Activated effector memory CD4-positive, alpha-beta T cell treated with Interleukin-2 at 50 U/mL for 16 hours (primary cell): ENCODE measurements at places on chromosomes 7 and 10.

- no peak for DNase-seq
These were observed 172.4 kb upstream of the ZMIZ1 start for GRCh38 chr10:78896159-78896928.

GRCh38 chr7:29610086-29610485, 46.5 kb downstream of the PRR15 start:
- DNase-seq, result no peak

GRCh38 chr10:23364378-23364777, 19.8 kb upstream of the C10orf67 start:
- no peak for DNase-seq

GRCh38 chr7:137395420-137395819, 51.9 kb upstream of the PTN start:
- DNase-seq, result no peak

- DNase-seq, result no peak
These were observed 29.2 kb downstream of the SLC13A1 start for GRCh38 chr7:123170333-123171246.

DNA sequence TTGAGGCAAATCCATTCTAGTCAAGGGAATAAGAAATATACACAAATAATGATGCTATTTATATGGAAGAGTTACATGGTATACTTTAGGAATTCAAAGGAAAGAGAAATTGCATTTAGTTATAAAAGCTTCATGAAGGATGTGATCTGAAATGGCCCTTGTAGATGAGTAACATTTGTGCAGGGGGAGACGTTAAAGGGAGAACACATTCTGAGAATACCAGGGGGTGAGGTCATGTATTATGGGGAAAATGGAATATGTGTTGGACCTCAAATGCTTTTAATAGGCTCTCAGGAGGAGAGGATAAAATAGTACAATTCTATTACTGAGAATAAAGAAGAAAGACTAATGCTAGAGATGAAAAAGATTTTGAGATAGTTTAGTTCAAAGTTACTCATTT, 122.5 kb upstream of the NOBOX start:
- no peak for DNase-seq

GRCh38 chr7:134553976-134554375, 5.1 kb downstream of the AKR1B15 start:
- no peak for DNase-seq

DNA sequence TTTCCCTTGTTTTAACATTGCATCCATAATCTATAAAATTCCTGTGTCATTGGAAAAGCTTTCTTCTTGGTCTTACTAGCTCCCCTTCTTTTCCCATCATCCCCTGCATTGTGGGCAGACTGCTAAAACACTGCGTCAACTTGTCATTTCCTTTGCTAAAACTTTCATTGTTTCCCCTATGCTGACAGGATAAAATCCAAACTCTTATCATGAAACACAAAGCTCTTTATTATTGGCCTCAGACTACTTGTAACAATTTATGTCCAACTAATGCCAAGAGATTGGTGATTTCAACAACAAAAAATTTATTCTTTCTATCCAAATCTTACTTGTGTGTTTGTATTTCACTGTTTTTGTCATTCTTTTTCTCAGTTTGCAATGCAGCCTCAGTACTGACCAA, 339.1 kb downstream of the HGF start:
- DNase-seq, result no peak

DNA sequence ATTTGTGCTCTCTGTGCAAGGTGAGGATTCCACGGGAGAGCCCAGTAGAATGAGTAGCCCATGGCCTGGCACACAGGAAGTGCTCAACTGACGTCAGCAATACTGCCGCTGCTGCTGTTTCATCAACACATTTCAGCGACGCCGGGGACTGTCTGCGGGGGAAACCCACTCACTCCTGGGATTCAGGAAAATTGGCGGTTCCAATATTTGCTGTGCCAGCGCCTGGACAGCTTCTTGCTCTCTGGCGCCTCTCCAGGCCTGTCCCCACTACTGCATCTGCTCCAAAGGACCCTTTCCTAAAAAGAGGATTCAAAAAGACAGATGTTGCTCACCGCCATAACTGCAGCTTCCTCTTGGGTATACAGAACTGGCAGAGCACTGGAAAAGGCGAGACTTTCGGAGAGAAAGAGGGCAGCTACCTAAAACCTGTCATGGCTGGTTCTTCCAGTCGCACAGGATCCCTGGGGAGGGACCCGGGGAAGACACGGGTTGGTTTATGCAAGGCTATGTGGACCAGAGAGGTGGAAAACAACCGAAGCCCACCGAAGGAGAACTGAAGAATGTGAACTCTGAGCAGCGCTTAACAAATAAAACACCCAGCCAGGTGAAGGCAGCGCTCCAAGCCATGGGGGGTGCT, 39.7 kb upstream of the ENO4 start:
- DNase-seq, result no peak

DNA sequence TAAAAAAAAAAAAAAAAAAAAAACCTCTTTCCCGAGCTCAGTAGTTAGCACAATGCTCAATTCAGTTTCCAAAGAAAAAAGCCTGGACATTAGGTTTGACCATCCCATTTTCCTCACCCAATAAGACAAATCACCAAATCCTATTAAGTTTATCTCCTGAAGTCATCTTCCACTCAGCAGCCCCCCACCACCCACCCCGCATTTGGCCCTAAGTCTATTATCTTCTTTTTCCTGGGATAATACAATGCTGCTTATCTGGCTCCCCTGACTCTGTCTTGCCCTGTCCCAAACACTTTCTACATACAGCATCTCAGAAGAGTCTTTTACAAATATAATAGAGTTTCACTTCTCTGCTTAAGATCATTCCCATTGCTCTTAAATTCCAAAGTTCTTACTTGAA, 17.8 kb upstream of the LMOD2 start:
- DNase-seq, result no peak

GRCh38 chr7:20249376-20249775, 32.2 kb upstream of the MACC1 start:
- DNase-seq, result no peak

- DNase-seq, result peak; percentile 45
These were observed 188.5 kb downstream of the ZMYND11 start for GRCh38 chr10:323651-324293.
